ENCODE measurements at places on chromosomes 6 and 20.

- no peak for DNase-seq
Measured at GRCh38 chr6:116003668-116004067, 57.0 kb downstream of the FRK start.

DNA sequence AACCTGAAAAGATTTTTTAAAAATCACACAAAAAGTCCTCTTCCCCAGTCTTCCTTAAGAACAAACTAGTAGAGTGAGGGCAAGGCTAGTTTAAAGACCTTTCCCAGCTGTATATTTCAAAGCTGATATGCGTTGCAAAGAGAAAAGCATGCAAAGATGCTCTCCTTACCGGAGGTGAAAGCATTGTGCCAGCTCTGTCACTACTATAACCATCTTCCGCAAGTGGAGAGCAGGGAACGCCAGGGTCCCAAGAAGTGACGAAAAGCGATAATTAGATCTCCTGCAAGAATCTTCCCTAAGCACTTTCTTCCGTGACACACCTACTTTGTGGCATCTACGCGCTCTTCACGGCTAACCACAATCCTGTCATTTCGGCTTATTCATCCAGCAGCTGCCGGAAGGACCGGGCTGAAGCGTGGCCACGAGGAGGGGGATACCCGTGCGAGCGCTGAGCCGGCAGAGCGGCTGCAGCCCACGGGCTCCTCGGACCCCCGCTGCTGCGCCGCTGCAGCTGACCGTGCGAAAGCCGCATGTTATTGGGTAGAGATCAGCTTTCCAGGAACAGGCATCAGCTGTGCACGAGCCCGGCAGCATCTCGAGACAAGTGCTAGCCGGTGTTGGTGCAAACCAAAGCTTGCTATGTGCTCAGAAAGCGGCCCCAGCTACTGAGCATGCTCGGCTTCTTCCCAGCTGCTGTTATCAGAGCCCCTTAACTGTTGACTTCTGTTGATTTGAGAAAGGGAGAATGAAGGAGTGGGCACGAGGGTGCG is 57.2 kb upstream of the ARHGAP18 start:
- DNase-seq, result peak; percentile 30

- no peak for DNase-seq
Measured at GRCh38 chr6:86357877-86358276, 579.5 kb upstream of the HTR1E start.

- no peak for DNase-seq
Measured at GRCh38 chr6:160765412-160765811, 63.4 kb downstream of the PLG start.

- DNase-seq, result no peak
Measured at GRCh38 chr6:161349886-161350285, 76.0 kb upstream of the AGPAT4 start.

DNA sequence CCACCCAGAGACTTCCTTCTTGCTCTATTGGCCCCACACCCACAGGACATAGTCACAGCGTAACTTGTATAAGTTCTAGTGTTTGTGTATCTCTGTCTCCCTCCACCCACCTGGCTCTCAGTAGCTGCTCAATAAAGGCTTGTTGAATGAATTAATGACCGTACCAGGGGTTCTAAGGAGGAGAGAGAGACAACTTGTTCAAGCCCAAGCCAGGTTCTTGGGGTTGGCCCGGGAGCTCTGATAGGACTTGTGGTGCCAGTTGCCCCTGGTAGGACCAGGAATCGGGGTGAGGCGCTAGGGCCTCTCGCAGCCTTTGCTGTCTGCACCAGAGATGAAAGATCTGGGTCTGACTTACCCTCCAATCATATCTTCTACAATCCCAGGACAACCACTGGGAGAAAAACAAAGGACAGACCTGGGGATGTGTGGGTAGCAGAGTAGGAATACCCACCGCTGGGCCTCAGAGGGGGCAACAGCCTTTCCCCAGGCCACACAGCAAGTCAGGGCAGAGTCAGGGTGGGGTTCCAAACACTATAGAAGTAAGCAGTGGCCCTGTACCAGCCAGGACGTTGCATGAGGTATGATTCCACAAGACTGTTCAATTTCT is 5.3 kb upstream of the TGM2 start:
- no peak for DNase-seq

DNA sequence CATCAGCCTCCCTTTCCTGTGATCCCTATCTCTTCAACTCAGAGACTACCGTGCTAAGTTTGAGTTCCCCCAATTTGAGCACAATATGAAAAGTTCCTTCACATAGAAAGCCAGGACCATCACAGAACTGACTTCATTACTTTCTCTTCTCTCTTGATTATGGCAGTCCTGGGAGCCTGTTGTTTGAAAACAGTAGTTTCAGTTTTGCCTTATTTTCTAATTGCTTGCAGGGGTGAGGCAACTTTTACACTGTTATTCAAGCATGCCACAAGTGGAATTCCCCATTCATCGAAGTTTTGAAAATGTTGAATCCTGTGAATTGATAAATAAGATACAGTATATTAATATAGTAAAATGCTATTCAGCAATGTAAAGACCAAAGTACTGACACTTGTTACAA is 569.7 kb upstream of the MARCKS start:
- no peak for DNase-seq

- DNase-seq, result no peak
Measured at GRCh38 chr6:98380589-98380988, 453.8 kb upstream of the POU3F2 start.

- DNase-seq, result no peak
Measured at GRCh38 chr20:416950-417800, 9.1 kb downstream of the RBCK1 start.

DNA sequence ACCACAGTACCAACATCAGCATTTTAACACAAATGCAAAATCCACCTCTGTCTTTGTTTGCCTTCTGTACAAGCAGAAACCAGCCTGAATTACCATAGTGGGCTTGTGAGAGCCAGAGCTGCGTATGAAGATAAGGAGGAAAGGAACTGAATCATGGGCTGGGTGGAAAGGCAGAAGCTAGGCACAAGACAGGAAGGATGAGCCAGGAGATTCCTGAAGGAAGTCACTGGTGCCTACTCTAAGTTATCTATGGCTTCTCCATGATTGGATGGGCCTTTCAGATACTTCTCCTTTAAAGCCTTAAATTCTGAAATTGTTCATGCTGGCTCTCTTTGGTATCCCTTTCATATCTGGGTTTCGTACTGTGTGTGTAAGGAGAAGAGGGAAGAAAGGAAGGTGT is 140.6 kb downstream of the LCA5 start:
- DNase-seq, result no peak

DNA sequence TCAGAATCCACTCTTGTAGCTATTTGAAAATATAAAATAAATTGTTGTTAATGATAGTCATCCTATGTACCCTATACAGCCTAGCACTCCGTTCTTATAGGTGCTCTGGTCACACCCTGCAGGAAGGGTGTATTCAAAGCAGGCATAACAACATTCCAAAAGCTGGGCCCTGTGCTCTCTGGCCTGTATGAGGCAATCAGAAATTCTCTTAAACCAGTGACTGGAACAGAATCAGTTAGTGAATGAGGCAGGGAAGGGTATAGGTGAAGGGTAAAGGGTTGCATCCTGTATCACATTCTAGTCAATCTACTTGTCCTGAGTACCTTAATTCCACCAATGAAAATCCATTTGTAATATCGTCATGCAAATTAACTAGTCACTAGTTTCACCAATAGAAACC is 154.5 kb upstream of the ZNF217 start:
- no peak for DNase-seq

- DNase-seq, result peak; percentile 17
Measured at GRCh38 chr20:34215711-34216381, 25.4 kb upstream of the ASIP start.

DNA sequence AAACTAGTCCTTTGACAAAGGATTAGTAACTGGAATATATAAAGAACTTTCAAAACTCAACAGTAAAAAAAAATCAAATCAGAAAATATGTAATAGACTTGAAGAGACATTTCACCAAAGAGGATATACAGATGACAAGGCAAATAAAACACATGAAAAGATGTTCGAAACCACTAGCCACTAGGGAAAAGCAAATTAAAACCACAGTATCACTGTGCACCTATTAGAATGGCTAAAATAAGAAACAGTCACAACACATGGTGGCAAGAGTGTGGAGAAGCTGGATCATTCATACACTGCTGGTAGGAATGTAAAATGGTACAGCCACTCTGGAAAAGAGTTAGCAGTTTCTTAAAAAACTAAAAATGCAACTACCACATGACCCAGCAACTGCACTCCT is 14.9 kb downstream of the ZBTB2 start:
- no peak for DNase-seq

- no peak for DNase-seq
Measured at GRCh38 chr6:24543683-24544082, 48.9 kb downstream of the ALDH5A1 start.

DNA sequence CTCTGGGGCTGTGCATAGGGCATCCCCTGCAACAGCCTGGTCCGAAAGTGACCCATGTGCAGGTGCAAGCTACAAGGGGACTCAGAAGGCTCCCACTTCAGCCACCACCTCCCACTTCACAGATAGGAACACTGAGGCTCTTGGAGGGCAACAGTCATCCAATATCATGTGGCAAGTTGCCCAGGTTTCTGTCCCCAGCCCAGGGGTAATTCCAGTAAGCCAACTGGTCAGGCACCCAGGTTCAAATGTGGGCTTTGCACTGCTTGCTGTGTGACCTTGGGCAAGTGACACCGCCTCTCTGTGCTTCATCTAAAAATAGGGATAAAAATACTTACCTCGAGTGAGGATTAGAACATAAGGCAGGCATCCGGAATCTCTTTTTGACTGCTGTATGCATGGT is 62.0 kb upstream of the SIRPA start:
- DNase-seq, result no peak

- DNase-seq, result no peak
Measured at GRCh38 chr20:10430704-10431103, 3.3 kb downstream of the MKKS start.

DNA sequence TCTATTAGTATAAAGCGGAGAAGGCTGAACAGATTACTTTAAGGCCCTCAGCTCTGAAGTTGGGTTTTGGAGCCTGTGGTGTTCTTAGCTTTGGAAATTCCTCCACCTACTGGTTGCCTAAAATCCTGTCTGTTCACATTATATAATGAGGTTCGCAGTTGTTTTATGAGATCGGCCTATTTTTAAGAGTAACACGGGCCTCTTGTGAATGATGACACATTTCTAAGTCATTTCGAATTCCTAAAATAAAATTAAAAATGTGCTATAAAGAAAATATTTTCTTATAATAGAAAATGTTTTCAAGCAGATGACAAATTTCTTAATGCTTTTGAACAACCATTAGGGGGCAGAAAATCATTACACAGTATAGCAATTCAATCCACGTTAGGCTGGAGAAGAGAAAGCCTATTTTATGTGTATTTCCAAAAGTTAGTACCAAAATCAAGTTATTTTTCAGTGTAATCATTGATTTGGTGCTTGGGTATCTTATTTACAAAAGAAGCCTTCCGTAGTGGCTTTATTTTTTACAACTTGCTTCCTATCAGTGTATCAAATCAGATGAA is 15.8 kb upstream of the FAM8A1 start:
- DNase-seq, result no peak

DNA sequence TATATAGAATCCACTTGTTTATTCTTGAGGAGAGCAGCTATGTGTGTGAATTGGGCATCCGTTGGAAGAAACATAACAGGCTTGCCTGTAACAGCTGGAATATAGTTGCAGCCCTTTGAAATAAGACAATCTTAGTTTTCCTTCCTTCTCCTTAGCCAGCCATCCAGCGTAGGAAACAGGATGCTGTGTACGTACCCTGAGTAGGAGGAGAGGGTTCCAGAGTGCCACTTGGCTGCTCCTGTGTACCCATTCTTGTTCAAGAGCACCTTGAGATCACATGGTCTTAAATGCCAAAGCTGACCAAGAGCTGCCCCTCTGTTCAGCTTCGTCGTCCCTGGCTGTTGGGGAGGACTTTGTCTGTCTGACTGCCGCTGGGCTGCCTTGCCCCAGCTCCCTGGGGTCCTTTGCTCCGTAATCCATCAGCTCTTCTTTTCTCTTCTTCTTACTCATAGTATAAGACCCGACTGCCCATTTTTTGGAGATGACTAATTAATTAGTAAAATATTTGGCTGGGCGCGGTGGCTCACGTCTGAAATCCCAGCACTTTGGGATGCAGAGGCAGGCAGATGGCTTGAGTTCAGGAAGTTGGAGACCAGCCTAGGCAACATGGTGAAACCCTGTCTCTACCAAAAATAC is 49.0 kb downstream of the RREB1 start:
- DNase-seq, result no peak

DNA sequence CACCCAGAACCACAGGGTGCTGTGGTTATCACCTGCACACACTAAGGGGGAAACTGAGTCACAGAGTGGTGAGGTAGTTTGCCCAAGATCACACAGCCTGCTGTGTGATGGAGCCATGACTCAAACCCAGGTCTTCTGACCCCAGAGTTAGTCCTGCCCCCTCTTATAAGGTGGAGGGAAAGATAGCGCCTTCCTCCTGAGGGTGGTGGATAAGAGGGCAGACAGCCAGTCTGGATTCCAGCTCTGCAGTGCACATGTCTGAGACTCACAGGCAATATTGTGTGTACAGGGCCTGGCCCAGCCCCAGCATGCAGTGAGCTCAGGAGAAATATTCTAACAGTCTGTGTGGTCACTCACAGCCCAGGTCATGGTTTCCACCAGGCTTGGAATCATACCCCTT is 393.7 kb downstream of the CDH4 start:
- no peak for DNase-seq

DNA sequence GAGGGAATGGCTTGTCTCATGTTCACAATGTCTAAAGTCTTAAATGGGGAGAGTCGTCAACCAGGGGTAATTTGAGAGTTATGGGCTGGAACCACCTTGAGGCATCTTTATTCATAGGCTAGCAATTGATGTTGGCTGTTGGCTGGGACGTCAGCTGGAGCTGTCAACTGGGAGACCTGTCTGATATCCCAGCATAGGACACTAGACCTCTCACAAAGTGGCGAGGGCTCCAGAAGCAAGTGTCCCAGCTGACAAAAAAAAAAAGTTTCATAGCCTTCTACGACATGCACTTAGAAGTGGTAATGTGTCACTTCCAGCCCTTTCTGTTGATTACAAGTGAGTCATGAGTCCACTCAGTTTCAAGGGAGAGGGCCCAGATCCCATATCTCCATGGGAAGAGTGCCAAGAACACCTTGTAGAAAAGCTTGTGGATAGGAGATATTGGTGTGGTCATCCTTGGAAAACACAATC is 278.0 kb downstream of the ESR1 start:
- no peak for DNase-seq

GRCh38 chr6:170440437-170440836 is 112.7 kb downstream of the PSMB1 start:
- DNase-seq, result no peak

Measured in CD4-positive, alpha-beta T cell treated with Interferon alpha-2 for 1 hour (primary cell).